Naive thymus-derived CD8-positive, alpha-beta T cell (primary cell): ENCODE measurements at places on chromosomes 11 and 22.

DNA sequence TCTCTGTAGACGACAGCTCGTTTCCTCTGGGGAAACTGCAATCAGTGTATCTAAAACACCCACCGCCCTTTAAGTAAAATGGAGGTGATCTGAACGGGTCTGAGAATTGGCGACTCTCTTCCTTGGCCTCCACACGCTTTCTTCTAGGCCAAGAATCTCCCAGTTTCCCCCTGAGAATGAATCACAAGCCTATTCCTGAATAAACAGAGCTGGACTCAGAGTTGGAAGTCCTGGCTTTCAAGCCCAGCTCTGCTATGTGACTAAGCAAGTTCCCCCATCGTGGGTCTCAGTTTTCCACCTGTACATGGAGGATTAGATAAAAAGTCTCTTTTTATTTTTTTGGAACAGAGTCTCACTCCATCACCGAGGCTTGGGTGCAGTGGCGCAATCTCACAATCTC lies 200.4 kb downstream of the MN1 start:
- DNase-seq, result no peak

DNA sequence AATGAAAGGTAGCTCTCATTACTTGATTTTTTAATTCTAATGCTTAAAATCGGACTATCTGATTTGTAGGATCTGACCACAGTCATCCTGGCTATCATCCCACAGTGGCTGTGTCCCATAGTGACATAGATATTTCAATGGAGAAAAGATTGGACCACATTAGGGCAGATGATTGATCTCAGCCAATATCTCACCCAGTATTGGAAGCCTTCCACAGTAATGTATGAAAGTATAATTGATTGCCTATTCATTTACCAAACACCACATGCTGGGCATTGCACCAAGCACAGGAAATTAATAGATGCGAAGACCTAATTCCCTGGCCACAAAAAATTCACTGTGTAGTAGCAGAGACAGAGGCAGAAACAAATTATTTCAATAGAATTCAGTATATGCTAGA lies 37.6 kb downstream of the FZD4 start:
- no peak for DNase-seq

- no peak for DNase-seq
These were observed 6.3 kb downstream of the BEST1 start for GRCh38 chr11:61956191-61957020.

DNA sequence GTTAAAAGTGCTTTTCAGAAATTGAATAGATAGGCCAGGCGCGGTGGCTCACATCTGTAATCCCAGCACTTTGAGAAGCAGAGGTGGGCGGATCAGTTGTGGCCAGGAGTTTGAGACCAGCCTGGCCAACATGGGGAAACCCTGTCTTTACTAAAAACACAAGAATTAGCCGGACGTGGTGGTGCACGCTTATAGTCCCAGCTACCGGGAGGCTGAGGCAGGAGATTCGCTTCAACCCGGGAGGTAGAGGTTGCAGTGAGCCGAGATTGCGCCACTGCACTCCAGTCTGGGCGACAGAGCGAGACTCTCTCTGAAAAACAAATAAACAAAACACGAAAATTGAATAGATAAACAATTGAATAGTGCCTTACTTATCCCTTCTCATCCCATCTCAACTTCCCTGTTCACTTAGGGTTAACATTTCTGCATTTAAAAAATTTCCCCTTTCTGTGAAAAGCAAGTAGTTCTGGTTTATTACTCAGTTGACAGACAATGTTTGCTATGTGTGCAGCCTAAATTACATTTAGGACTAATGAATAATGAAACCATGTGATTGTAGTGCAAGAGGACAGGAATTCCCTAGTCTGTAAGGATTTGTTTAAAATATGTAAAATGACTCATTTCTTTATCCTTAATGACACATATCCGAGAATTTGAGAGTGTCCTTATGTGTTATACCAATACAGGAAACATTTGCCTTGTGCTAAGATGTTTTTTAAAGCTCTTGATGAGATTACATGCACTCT lies 6.0 kb downstream of the RNF169 start:
- no peak for DNase-seq

- no peak for DNase-seq
These were observed 15.3 kb upstream of the IL17REL start for GRCh38 chr22:50027639-50028537.

- DNase-seq, result no peak
These were observed 1.7 kb upstream of the CAVIN3 start for GRCh38 chr11:6321961-6322362.

GRCh38 chr11:117770061-117770460 lies 27.0 kb downstream of the DSCAML1 start:
- no peak for DNase-seq

DNA sequence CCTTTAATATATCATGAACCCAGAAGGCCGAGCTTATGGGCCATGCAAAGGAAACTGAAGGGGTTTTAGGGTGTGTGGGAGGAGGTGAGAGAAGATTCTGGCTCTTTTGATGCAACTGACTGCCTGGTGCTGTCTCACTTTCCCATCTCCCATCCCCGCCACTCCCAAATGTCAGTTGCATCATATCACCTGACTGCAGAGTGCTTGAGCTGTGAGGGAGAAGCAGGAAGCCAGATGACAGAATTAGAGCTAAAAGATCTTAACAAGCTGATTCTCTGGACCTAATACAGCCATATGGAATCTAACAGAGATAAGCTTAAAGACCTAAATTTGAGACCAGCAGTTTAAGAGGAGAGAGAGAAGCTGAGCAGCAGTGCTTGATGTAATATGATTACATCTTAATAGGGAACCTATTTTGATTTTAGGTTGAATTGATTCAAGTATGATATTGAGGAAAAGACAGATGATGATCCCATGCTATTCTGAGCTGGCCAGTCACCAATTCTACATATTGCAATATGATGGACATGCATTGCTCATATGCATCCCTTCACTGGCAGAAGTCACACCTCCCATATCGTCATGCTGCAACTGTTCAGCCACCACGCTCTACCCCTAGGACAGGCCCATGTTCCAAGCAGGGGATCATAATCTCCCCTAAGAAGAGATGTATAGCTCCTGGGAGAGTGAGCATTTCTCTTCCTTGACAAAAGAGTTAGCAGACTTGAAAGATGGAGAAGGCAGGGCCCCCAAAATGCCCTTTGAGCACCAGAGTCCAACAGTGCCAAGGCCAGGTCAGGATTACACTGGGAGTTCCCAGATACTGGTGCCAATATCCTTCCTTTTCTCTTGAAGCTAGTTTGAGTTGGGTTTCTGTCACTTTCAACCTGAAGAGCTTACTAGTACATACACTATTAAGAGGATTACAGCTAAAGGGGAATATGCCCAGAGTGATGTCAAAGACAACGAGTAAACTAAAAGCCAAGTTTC lies 44.9 kb downstream of the PLEKHA7 start:
- DNase-seq, result no peak

DNA sequence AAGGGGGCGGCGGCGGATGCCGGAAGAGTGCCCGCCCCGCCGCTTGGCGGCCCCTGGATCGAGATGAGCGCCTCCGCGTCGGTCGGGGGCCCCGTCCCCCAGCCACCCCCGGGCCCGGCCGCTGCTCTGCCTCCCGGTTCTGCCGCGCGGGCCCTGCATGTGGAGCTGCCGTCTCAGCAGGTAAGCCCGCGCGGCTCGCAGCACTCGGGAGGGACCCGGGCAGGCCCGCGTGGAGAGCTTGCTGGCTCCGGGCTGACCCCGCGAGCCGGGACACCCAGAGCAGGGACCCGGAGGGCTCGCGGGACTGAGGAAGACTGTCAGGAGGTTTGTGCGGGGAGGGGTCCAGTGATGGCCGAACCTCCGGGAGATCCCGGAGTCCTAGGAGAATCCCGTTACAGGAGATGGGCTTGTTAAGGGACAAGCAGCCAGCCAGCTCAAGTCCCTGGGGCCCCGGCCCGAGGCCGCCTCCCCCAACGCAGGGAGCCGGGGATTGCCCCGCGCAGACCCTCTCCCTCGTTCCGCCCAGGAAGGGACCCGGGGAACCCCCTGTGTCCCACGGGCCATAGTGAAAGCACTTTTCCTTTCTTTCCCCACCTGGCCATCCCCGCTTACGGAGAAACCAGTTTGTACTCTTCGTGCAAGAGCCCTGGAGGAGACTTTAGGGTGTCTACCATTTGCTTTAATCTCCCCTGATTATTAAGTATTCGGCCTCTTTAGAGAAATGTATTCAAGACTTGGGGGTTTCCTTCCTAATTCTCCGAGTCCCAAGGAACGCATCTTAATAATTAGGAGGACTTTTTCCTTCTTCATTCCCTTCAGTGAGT lies 547 bp downstream of the UVRAG start:
- peak; percentile 60 for DNase-seq

GRCh38 chr11:129937592-129938238 lies 42.3 kb upstream of the NFRKB start:
- DNase-seq, result no peak

GRCh38 chr22:37792494-37792893 lies 15.2 kb upstream of the GCAT start:
- no peak for DNase-seq

DNA sequence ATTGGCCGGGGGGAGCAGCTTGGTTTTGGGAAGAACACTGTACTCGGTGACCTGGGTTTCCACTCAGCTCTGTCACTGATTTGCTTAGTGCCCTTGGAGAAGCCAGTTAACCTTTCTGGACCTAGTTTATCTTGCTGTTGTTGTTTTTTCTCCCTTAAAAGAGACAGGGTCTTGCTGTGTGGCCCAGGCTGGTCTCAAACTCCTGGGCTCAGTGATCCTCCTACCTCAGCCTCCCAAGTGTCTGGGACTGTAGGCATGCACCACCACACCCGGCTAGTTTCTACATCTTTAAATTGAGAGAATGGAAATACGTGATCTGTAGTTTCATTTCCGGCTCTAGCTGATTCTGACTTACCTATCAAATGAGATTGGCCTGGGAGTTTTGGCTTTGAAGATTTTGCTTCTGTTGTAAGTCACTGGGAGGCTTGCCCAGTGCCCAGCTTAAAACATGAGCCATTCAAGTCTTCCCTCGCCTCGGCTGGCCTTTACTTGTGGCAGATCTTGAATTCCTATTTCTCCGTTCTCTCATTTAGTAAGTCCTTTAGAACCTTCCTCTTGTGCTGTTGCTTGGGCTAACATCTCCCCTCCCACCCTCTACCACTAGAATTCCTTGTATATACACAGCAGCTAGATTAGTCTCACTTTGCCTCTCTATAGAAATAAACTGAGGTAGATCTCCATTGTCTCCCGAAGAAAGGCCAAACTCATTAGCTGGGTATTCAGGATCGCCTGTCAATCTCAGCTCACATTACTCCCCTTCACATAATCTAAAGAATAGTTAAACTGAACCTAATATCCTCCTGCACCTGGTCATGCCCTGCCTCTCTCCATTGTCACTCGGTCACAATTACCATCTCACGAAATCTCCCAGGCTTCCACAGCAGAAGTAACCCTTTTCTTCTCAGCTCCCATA lies 87.7 kb upstream of the SLC25A18 start:
- no peak for DNase-seq

DNA sequence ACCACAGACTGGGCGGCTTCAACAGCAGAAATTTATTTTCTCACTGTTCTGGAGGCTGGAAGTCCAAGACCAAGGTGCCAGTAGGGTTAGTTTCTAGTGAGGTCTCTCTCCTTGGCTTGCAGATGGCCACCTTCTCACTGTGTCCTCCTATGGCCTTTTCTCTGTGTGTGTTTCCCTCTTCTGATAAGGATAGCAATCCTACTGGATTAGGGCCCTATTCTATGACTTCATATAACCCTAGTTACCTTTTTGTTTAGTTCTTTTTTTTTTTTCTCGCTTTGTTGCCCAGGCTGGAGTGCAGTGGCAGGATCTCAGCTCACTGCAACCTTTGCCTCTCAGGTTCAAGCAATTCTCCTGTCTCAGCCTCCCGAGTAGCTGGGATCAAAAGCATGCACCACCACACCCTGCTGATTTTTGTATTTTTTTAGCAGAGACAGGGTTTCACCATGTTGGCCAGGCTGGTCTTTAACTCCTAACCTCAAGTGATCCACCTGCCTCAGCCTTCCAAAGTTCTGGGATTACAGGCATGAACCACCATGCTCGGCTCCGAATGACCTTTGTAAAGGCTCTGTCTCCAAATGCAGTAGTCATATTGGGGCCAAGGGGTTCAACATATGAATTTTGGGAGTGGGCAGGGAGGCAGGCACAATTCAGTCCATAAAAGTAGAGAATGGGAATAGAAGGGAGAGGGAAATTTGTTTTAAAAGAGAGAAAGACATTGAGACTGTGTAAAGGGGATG lies 25.5 kb upstream of the NNMT start:
- no peak for DNase-seq

GRCh38 chr11:112534208-112534607 lies 273.5 kb upstream of the PLET1 start:
- no peak for DNase-seq

DNA sequence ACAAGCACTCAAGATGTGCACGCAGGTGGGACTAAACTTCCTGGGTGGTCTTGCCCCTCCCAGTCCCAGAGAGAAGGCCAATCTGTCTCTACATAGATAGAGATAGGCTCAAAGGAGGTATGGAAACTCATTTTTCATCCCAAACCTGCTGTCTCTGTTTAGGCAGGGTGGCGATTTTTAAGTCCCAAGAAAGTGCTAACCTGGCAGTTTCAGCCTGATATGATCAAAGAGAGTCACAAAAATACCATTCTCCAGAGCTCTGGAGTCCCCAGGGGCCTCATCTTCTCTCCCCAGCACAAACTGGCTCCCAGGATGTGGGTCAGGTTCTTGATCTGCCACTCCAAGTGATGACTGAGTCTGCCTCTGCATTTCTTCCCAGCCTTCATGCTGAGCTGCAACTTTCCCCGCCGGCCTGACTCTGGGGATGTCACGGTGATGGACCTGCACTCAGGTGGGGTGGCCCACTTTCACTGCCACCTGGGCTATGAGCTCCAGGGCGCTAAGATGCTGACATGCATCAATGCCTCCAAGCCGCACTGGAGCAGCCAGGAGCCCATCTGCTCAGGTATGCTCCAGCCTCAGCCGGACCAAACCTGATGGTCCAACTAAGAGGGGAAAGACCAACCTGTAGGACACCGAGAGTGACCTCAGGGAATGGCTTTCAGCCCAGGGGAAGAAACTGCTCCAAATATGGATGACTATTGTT lies 129.5 kb downstream of the SEZ6L start:
- DNase-seq, result no peak

- DNase-seq, result peak; percentile 20
These were observed 160.5 kb upstream of the GRK3 start for GRCh38 chr22:25403811-25404471.

- no peak for DNase-seq
These were observed 24.5 kb downstream of the BID start for GRCh38 chr22:17749605-17750395.

DNA sequence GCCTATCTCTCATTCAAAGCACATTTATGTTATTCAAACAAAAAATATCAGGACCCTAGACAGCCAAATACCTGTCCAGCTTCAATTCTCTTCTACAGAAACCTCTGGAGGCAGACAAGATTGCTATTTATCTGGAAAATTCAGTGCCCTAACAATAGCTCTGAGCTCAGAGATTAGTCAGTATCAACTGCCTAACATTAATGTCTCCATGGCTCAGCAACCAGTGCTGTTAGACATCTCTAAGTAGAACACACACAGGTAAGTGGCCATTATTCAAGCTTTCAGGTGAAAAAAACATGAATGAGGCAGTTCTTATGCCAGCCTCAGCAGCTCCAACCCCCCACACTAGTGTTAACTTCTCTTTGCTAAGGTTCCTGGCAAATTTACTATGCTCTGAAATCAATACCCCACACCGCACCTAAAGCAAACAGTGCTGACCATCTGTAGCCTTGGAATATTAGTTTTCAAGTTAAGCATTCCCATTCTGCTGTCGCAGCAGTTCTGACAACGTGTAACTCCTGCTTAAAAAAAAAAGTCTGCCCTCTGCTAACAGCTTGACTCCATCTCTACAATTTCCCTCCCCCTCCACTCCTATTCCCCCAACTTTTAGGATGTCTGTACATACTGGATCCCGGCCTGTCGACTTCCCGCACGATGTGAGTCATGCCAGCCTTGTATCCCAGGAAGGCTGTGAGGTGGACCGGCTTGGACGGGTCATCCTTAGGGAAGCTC lies 1.5 kb downstream of the RPL3 start:
- DNase-seq, result no peak
